ENCODE measurements at places on chromosomes 11 and 22.

DNA sequence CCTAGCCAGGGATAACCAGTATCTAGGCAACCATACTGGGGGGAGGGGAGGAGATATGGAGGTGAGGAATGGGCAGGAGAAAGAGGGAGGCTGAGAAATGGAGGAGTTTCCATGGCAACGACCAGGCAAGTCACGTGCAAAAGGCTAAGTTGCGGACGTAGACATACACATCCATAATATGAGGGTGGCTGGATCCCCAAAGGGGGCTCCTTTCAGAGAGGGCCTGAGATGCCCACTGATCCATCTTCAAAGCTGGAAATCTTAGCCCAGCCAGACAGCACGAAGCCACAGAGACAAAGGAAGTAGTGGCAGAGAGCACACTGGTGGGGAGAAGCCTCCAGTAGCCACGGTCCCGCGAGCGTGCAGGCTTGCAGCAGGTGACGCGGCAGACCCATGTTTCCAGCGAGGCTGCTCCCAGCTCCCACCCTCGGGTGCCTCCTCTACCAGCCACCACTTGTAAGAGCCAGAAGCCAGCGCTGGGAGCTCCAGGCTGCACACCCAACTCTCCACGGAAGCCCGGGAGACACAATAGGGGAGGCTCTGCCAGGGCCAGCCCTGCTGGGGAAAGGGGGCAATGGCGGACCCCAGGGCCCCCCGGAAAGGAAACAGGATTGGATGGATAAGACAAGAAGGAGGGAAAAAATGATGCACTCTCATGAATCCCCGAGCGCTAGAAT is 938 bp downstream of the FXYD6 start:
- DNase-seq: no peak

GRCh38 chr11:134155946-134156865 is 67.6 kb downstream of the NCAPD3 start:
- no peak for DNase-seq

- no peak for DNase-seq
Observed at GRCh38 chr11:45902452-45903380, 4.4 kb downstream of the FREY1 start.

DNA sequence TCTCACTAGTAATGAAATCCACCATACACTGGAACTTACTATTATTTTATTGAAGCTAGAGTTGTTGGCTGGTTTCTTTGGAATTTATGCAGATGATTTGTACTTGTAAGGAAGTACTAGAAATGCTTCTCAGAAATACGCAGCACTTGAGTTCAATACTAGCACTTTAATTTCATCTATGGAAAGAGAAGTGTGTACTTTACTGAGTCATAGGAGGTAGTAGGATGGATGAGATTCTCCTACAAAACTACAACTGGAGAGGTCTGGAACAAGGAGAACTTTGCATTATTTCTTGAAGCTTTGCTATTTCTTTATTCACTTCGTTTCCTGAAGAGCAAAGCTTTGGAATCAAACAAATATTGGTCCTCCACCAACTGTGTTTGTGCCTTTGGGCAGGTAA is 44.1 kb upstream of the CCDC90B start:
- no peak for DNase-seq

DNA sequence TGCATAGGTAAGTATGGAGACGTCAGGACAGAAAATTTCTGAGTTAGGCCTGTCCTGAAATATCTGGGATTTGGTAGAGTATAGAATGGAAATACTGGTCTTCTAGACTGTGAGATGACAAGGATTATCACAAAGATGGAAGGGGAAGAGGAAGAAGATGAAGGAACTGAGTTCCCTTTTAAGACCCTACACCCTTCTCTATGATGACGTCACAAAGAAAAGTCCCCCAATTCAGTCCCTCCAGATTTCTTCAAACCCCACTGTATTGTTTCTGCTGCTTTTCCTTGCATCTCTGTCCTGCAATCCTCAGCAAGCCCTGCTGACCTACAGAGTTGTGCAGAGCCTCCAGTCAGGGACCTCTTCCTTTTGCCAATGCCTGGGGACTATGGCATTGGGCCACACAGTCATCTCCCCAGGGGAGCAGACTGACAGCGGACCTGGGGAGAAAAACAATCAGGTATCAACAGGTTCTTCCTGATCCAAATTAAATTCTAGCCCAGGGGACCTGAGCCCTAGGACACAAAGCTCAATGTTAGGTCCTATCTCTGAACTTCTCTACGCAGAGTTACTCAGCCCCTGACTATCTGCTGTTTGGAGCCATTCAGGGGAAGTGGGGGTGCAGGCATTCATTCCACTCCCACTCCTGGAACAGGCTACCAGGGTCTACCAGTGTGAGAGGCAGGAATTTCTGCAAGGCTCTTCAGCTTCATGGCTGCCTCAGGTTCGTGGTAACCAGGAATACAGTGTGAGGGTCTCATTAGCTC is 49.2 kb upstream of the POU2AF1 start:
- no peak for DNase-seq

DNA sequence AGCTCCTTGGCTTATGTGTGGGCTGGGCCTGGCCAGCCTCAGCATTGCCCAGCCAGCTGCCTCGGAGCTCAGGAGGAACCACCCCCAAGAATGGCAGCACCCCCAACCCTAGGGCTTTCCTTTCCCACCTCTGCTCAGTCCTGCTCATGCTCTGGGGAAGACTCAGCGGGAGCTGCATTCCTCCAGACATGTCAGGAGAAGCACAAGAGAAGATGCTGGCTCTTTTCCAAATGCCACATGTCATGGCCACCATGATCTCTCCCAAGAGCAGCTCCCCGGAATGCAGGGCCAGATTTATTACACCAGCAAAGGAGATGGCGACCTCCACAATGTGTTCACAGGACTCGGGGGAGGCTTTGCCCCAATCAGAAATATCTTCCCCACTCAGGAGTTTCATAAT is 143.7 kb downstream of the PKNOX2 start:
- DNase-seq: no peak

DNA sequence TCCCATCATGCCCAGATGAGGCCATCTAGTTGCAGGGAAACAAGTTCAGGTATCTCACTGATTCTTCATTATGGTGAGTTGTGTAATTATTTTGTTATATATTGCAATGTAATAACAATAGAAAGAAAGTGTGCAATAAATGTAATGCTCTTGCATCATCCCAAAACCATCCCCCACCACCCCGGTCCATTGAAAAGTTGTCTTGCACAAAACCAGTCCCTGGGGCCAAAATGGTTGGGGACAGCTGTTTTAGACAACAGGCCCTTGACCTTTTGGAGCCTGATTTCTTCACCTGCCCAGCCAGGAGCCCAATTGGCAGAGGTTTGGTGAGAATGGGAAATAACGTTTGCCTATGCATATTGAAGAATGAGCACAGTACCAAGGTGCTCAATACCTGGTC is 15.9 kb downstream of the MPEG1 start:
- no peak for DNase-seq

DNA sequence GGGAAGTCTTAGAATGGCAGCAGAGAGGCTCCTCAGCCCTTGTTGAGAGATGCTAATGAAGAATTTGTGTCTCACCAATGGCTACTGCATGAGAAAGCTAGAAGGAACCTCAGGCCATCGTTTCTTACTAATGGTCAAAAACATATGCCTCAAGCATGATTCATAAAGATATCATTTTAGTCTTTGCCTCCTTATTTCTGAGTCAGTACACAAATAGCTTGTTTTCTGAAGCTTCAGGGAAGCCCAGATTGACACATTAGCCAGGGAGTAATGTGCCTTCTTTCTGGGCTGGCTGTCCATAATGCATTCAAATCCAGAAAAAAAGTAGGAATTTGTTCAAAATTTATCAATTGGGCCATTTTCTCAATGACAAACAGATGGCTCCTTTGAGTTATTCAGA is 169.4 kb upstream of the ZBED5 start:
- no peak for DNase-seq

DNA sequence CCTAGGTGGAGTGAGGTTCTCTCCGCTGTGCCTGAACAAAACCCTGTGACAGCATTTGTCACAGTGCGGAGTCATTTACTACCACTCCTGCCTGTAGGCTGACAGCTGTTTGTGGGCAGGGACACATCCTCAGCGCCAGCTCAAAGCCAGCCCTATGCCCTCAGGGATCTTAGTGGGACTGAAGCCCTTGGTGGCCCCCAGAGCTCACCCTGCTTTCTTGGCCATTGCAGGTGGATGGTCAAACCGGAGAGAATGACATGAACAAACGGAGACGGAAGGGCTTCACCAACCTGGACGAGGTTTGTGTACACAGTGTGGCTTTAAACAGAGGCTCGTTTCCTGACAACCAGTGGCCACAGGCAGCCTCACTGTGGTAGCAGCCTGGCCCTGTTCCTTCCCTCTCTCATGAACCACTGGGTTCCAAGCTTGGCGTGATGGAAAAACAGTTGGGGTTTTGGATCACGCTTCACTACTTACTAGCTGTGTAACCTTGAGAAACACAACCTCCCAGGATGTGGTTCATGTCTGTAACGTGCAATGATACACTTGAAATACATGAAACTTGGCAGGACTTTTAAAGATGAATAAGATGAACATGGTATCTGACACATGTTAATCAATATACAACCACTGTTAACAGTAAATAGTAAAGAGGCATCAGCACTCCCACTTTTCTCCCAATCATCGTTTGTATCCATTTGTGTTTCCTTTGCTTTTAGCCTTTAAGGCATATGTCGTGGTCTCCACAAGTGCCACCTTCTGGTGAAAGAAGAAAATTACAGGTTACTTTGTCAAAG is 125.8 kb downstream of the MICAL2 start:
- DNase-seq: peak; percentile 45

DNA sequence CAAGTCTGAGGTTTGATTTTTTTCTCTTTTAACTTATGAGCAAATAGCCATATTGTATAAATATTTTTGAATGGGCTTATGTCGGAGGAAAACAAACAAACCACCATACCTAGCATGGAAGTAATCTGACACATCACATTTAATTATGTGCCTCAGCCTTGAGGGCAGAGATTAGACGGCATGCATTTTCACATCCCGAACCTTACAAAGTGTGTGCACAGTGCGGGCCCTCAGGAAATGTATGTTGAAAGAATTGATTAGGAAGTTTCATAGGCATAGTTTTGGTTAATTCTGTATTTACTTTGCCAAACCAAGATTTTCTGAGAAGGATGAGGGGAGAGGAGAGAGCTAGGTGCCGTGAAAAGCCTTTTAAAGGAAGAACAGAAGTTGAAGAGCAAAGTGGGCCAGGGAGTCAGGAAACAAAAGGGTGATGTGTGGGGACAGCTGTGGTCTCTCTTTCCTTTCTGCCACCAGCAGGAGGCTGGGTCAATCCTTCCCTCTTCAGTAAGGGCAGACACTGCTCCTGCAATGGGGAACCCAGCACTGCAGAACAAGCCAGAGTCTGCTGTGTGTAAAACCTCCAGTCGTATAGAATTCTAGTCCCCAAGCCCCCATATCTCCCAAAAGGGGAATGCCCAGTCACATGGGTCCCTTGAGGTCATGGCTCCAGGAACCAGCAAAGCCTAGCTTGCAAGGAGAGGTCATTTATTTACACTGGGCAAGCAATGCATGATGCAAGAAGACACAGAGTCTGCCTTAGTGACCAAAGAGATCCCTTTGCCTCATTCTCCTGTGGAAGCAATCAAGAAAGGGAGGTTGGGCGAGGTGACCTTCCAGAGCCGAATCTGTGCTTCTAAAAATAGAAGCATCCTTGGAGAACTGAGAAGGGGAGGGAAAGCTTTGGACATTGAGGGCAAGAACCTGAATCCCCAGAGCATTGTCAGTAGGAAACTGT is 71.1 kb upstream of the OLFML1 start:
- DNase-seq: no peak

DNA sequence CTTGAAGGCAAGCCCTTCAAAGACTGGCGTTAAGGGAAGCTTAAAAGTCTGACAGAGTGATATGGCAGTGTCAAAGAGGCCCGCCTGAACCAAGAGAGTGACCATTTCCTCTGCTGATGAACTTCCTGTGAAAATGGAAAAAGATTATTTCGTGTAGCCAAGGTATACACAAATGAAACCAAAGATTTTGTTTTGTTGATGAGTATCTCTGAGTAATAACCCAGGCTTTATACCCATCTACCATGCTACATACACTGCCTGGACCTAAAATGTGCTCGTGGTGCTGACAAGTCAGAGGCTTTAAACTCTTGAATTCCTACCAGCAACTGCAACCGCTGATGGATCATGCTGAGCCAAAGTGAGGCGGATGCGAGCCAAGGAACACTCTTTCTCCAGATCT is 21.0 kb upstream of the FNBP4 start:
- no peak for DNase-seq

- DNase-seq: no peak
Observed at GRCh38 chr11:40679276-40679675, 780.2 kb downstream of the LRRC4C start.

DNA sequence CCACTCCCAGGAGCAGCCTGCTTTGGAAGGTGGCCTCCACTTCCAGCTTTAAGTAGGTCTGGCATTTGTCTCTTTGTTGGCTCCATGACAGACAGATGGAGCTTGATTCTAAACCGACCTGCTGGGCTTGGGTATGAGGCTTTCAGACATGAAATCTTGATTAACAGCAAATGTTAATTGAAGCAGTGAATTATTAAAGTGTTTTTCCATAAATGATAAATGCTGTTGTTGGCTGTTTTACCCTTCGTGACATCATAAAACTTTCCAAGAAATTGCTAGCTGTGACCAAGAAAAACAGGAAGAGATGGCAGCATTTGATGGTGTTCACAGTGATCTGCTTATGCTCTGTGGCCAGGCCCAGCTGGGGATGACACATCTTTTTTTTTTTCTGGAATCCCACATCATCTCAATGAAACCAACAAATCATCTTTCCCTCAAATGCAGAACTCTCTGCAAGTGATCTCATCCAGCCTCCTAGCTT is 66.1 kb downstream of the RBMXL2 start:
- DNase-seq: no peak

DNA sequence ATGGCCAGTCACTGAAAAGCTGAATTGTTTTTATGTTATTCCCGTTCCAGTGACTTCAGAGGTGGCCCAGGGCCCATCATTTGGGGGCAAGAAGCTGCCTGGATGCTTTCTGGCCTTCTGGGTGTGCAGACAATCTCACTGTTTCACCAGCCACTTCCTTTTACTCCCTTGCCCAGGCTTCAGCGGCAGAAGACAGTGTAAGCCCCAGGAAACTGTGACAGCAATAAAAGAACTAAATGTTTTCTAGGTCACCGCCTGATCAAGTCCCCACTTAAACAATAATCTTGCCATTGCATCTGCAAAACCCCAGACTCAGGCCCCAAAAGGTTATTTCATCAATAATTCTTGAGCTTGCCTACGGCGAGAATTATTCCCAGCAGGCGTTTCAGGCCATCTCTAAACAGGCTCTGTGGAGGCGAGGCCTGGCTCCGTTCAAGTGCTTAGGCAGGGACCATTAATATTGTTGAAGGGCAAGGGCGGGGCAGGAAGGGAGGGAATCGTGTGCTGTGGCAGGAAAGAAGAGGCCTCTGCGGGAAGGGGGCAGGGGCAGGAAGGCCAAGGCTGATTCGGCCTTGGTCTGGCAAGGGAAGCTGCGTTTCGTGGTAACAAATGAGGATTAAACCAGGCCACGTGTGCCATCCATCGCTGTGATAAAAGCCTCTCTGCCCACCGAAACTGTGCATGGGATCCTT is 252.3 kb downstream of the KIRREL3 start:
- no peak for DNase-seq

DNA sequence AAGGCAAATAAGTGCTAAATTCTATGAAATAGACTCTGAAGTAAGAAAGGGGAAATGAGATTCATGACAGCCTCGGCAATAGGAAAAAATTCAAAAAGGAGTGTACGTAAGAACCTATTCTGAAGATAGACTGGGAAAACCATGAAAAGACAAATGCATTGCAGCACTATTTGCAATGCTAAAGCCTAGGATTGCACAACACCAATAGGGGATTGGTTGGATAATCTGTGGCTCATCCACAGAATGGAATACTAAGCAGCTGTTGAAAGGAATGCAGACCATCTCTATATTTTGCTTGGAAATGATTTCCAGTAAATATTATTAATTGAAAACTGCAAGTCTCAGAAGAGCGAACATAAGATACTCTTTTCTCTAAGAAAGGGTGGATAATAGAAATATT is 91.7 kb upstream of the CLMP start:
- DNase-seq: no peak

Data from substantia nigra (tissue), 51 donors.